NCI-H1436 treated with DMSO at 0.1 percent for 48 hours (cell line): ENCODE measurements at places on chromosomes 12 and 14.
A peak's percentile ranks its signal among the peaks of the same experiment; 100 is the strongest.

DNA sequence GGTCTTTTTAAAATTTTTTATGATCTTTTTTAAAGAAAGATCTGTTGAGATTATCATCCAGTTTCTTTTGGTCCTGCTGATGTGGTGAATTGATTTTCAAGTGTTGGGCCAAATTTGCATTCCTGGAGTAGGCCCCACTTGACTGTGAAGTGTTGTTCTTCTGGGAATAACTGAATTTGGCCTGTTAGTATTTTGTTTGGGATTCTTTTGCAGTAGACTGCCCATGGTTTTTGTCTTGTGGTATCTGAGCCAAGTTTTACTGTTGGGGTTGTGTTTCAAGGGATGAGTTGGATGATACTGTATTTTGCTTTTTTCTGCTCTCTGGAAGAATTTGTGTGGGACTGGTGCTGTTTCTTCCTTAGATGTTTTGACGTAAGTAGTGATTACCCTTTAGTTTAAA is 4.0 kb upstream of the SYCP3 start:
- no peak for DNase-seq

DNA sequence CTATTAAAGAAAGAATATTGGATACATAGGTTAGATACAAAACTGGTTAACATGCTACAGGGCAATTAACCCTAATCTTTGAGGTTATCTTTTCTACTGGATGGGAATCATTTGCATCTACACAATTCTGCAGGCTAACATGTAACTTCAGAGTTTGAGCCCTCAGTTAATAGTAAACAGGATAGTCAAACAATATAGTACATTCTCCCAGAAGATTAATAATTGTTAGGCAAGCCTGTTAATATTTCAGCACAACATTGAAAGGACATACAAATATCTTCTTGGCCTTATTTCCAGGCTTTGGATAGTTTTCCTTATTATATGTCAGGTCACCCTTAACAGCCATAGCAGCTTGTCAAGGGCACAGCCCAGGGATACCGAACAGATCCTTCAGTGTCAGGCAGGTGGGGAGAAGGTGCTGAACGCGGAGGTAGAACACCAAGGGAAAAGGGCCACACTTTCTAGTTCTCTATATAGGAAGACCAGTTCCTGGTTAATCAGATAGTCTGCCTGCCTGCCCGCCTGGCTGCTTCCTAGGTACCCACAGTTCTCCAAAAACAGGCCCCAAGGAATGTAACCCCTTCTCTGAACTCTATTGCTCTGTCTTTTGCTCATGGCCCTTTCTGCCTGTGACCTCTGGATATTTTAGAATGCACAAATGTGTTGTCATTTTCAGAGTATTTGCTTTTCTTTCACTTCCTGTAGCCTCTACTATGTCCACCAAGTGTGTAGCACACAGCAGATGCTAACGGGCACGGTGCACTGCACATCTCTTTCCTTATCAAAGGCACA is 256.0 kb downstream of the PCNX1 start:
- DNase-seq, result no peak

GRCh38 chr12:14936224-14936861 is 2.0 kb downstream of the ERP27 start:
- DNase-seq, result no peak

- no peak for DNase-seq
Measured at GRCh38 chr12:18261273-18261672, at the start of gene PIK3C2G. Gene PIK3C2G, plus strand, starts transcription at chr12:18261518. Its CDS starts 20,564 bp downstream, at chr12:18282082.

DNA sequence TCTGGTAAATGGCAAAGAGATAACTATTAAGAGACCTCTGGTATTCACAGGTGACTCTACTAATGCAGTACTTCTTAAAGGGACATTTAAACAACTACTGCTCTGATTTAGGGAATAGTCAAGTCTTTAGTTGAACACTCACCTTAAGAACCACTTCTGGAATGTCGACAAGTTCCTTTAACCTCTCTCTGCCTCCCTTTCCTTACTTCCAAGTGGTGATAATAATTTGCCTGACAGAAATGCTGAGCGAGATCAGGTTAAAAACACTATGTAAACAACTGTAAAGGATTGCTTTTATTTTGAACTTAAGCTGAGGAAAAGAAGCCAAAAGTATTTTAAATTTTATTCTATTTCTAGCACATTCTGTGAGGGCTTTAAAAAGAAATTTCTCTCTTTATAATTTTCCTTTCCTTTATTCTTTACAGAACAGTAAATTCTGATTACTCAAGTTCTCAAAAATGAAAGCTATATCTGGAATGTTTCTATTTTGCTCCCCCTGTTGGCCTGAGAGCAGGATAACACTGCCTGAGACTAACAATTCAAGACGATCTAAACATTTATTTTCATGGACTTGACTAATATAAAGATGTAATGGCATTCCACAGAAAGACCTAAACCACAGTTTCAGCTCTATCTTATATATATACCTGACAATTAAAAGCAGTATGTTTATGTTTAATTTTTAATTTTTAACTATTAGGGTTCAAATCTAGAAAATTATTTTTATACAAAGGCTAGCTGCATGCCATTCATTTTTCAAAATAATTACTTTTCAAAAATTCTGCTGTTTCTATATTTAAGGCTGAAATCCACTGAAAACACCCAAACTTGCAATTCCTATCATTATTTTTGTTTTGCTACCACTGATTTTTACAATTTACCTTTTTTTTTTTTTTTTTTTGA is 29.2 kb downstream of the ZCCHC8 start:
- peak; percentile 28 for DNase-seq

DNA sequence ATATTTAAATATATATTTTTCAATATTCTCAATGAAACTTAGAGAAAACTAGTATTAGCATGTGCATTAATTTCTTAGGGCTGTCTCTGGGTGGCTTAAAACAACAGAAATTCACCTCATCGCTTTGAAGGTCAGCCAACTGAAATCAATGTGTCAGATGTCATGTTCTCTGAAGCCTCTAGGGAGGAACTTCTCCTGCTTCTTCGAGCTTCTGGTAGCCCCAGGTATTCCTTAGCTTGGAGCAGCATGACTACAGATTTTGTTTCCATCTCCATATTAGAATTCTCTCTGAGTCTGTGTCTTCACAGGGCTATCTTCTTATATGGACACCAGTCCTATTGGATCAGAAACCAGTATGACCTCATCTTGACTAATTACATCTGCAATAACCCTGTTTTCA is 221.5 kb downstream of the PDZRN4 start:
- no peak for DNase-seq

- no peak for DNase-seq
Measured at GRCh38 chr14:92613008-92613658, 99.6 kb downstream of the RIN3 start.

- DNase-seq, result no peak
Measured at GRCh38 chr12:128603573-128604115, 220.1 kb downstream of the SLC15A4 start.

DNA sequence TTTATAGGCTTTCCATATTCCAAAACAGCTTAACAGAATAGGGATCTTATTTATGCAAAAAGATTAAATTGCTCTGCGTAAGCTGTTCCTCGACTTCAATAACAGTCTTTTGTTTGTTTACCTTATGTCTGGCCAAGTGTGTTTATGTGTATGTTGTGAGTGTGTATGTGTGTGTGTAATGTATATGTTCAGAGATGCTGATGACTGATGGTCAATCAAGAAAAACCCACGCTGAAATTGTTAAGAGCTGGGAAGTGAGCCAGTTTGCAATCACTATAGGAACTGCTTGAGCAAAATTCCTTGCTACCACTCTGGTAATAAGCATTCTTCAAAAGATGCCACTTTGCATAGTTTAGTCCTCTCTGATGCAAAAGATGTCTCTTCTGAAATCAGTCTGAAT is 59.6 kb downstream of the PRKD1 start:
- no peak for DNase-seq

GRCh38 chr12:12278899-12279298 is 12.1 kb upstream of the LRP6 start:
- DNase-seq, result no peak

- no peak for DNase-seq
Measured at GRCh38 chr14:65290830-65291229, 121.7 kb upstream of the FUT8 start.

DNA sequence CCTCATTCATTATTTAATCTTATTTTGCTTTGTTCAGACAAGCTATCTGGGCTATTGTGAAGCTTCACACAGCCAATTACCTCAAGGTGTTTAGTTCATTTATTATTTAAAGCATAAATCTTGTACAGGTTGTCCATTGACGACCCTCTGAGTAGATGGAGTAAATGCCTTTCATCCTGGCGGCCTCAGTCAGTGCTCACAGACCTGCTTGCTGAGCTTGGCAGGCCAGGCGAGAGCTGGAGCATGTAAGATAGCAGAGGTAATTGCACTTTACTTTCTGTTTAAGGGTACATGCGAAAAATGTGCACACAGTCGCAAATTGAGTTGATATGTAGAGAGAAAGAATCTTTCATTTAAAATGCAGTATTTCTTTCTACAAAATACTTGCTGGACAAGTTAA is 224.4 kb downstream of the NPAS3 start:
- DNase-seq, result no peak

DNA sequence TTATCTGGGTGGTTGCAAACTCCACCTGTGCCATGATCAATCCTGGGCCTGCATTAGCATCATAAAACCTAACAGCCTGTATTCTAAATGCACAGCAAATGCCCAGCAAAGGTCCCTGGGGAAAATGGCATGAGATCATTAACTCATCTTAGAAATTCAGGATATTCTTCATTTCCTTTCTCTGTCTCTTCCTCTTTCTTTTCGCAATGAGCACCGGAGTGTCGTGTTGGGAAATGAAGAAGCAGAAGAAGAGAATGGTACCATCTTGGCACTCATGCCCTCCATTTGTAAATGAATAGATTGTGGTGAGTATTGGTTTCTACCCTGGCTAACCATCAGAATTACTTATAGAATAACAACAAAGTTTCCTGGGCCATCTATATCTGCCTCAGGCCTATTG is 193.6 kb downstream of the GALC start:
- no peak for DNase-seq

DNA sequence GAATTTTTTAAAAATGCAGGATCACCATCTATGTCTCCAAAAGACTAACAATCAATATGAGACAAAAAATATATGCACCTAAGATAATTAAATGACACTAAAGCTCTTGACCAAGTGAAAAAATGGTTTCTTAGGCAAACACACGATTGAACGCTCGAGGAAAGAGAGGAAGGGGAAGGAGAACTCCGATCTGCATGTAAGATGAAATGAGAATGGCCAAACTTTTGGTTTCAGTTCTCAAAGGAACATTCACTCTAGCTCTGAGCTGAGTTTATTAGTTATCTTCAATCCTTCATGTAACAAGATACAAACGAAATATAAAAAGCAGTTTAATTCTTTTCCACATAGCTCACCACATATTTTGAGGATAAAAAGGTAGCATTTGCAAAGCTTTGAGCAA is 2.8 kb downstream of the DYRK4 start:
- DNase-seq, result no peak

- no peak for DNase-seq
Measured at GRCh38 chr12:86249851-86250250, 6.3 kb downstream of the MGAT4C start.
